Right forelimb (tissue), 1 donor: ENCODE measurements at places on chromosomes 12 and 14.

GRCh38 chr12:114924946-114925475, 241.0 kb upstream of the TBX3 start:
- DNase-seq, result no peak

DNA sequence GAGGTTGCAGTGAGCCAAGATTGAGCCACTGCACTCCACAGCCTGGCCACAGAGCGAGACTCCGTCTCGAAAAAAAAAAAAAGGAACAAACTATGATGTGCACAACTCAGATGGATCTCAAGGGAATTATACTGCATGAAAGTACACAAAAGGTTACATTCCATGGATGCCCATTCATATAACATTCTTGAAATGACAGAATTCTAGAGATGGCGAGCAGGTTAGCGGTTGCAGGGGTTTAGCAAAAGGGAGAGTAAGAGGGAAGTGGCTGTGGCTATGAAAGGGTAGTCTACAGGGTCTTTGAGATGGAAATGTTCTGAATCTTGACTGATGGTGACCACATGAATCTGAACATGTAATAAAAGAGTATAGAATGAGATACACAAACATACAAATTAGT, 49.7 kb downstream of the CKB start:
- DNase-seq, result no peak

DNA sequence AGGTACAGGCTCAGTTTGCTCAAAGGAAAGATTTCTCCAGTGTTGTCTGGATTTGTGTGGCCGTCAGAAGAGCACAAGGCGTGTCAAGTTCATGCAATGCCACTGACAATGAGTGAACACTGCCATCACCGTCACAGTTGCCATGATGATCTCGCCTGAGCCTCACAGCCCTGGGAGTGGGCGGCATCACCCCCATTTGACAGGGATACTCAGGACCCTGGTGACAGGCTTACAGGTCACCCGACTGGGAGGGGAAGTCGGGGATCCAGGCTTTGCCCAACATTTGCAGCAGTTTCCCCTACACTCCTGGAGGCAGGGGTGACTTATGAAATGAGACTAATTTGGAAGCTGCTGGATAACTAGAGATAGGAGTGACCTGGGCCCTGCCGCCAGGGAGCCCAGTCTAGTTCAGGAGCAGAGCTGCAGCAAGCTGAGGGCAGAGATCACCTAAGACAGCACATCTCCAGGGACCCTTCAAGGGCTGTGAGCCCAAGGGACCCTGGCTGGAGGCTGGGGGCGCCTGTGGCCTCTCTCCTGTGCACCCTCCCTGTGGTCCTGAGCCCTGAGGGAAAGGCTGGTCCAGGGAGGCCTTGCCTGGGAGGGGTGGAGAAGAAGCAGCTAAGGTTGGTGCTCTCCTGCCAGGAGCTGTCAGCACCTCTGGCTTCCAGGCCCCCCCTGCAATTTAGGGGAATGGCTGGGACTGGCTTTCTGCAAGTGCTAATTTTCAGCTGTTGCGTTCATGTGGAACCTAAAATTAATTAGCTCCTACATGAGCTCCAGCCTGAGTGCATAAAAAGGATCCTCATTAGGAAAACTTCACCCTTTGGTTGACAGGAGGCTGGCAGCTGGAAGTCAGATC, 32.4 kb upstream of the BEGAIN start:
- DNase-seq, result peak; percentile 28

DNA sequence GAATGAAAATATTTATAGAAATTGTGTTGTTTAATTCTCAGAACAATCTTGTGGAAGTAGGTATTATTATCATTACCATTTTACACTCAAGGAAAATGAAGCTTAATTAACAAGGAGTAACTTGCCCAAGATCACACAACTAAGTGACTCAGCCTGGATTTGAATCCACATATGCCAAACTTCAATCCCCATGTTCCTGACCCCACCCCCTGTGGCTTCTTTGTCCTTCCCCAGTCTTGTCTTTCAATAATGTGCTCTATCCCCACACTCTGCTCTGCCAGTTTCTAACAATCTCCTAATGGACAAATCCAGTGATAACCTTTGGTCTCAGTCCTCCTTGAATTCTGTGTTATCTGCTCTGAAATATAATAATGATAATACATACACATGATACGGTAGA, 355.2 kb downstream of the BMP4 start:
- DNase-seq, result no peak

- no peak for DNase-seq
Observed at GRCh38 chr14:77037215-77037937, 8.9 kb upstream of the IRF2BPL start.

DNA sequence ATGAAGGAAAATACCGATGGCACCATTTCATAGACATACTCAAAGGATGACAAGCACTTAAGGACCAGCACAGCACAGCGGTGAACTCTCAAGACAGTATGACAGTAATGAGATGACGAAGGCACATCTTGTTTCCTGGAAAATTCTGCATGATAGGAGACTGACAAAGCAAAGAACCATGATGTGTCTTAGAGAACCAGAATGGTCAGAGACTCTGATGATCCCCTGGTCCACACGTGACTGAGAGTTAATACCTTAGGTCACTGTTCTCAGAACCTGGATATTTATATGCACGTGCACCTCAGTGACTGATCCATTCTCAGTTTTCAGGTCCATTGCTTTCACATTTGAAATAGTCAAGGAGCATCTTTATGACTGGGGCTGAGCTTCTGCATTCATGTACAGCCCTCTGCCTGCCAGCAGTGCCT, 35.3 kb downstream of the PROX2 start:
- DNase-seq, result no peak

GRCh38 chr12:22377731-22378496, 43.4 kb upstream of the ST8SIA1 start:
- no peak for DNase-seq

- no peak for DNase-seq
Observed at GRCh38 chr12:92551853-92552397, 150.9 kb upstream of the PLEKHG7 start.

GRCh38 chr14:54535646-54536045, 25.9 kb downstream of the CGRRF1 start:
- DNase-seq, result no peak

DNA sequence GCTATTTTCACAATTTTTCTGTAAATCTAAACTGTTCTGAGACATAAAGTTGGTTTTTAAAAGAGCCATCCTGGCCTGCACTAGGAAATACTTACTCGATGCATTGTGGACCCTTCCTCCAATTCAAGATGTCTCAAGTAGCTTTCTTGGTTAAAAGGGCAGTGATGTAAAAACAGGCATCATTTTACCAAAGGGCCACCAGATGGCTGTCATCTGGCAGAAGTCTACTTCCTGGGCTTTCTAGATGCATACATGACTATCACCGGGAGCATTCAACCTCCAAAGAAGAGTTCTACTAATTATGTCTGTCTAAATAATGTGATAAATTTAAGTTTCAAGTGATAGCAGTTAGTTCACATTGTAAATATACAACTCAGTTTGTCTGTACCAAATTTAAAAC, 96.8 kb upstream of the FRMD6 start:
- DNase-seq, result no peak

DNA sequence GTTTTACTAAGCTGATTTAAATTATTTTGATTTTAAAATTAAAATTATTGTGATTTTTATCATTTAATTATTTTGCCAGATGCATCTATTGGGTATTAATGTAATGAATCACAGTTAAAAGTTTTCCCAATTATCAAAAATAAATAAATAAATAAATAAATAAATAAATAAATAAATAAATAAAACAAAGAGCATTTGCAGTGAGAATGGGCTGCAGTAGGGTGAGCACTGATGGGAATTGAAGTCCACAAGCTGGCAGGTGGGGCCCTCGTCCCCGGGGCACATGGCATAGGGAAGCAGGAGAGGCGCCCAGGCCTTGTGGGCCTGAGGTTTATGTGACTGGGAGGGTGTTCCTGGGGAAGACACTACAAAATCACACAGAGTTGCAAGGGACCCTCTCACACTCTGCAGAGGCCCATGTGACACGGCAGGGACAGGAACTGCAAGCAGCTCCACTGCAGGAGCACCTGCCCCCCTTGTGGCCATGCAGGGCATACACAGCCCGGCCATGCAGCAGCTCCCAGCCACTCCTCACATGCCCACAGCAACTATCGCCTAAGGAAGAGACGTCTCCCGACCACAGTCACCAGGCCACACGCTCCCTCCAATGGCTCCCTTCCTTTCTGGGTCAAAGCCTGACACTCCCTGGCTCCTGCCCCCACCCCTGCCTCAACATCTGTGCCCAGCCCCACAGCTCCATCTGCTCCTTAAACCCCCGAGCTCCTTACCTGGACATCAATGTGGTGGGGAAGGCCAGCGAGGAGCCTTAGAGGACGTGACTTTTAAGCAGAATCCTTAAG, 256.3 kb upstream of the SFSWAP start:
- DNase-seq, result no peak
